T-cell (primary cell): ENCODE measurements at places on chromosomes 16 and 17. TPM values are rescaled to one million over a fixed set of nuclear protein-coding genes. Genes with fewer than 3 reads are reported as not detected.

The SYNGR3 gene
- 1.1 TPM for total RNA-seq

The HAGHL gene
- total RNA-seq: 31.6 TPM

- H3K27ac ChIP-seq: no peak overlapping the region
- DNase-seq: no peak
- H3K36me3 ChIP-seq: no peaks in the 10 kb centered on the region
- H3K4me3 ChIP-seq: no peak overlapping the region
- no peaks in the 10 kb centered on the region for H3K27me3 ChIP-seq
Measured at GRCh38 chr16:84729716-84730320, 30.0 kb downstream of the USP10 start.

The MEIOB gene
- not detected for total RNA-seq

DNA sequence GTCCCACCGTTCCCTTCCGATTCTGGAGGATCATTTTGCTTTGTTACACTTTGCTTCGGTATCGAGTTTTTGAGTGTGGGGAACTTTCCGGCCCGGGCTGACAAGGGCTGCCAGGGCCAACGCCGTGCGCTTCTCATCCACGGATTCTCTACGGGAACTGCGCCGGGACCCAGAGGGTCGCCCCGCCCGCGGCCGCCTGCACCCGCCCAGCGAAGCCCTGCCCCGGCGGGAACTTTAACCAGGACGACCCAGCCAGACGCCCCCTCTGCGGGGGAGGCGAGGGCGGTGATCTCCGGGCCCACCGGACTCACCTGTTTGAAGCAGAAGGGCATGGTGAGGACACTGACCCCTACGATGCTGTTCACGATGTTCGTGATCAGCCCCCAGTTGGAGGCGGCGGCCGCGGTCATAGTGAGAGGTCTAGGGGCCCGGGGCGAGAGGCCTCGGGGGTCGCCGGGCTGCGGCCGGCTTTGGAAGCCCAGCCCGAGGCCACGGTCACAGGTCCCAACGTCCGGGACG lies 536 bp downstream of the SLC38A10 start:
- no peak for DNase-seq
- H3K4me3 ChIP-seq: peak overlapping the region; percentile 97
- H3K36me3 ChIP-seq: peaks cover 13% of the 10 kb centered on the region

The CHP2 gene
- total RNA-seq: not detected

DNA sequence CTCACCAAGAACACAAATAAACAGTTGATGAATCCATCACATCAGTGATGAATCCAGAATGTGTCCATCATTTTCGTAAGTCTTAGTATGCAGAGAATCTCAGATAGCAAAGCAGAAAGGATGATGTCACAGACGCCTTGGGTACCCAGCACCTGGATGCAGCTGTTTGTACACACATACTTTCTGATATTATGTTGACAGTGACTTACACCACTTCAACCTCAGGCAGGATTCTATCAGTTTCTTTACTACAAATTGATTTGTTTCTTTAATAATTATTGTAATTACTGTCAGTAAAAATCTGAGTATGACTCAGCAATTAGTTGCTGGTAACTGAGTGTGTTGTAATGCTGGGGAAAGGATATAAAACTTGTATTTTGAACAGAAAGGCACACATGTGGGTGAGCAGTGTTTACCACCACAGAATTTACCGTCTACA lies 159.8 kb downstream of the RPTOR start:
- no peak overlapping the region for H3K27ac ChIP-seq
- peaks cover 64% of the 10 kb centered on the region for H3K4me1 ChIP-seq
- no peaks in the 10 kb centered on the region for H3K27me3 ChIP-seq
- H3K36me3 ChIP-seq: no peaks in the 10 kb centered on the region
- DNase-seq: no peak

The CRYM gene
- total RNA-seq: not detected

- H3K36me3 ChIP-seq: peaks cover 6% of the 10 kb centered on the region
- no peak overlapping the region for H3K4me3 ChIP-seq
- H3K27me3 ChIP-seq: no peaks in the 10 kb centered on the region
- DNase-seq: no peak
- H3K27ac ChIP-seq: no peak overlapping the region
Measured at GRCh38 chr16:58563235-58563634, 47.9 kb downstream of the SETD6 start.

GRCh38 chr17:1047879-1048470 lies 51.0 kb downstream of the TIMM22 start:
- H3K27me3 ChIP-seq: no peaks in the 10 kb centered on the region
- H3K4me1 ChIP-seq: no peaks in the 10 kb centered on the region
- no peak overlapping the region for H3K27ac ChIP-seq
- peaks cover 24% of the 10 kb centered on the region for H3K36me3 ChIP-seq
- no peak for DNase-seq

- no peaks in the 10 kb centered on the region for H3K4me1 ChIP-seq
- no peak overlapping the region for H3K27ac ChIP-seq
- DNase-seq: no peak
- H3K36me3 ChIP-seq: peaks cover 32% of the 10 kb centered on the region
- H3K4me3 ChIP-seq: no peak overlapping the region
- no peaks in the 10 kb centered on the region for H3K27me3 ChIP-seq
Measured at GRCh38 chr16:22316411-22316811, 19.2 kb downstream of the POLR3E start.

The GLTPD2 gene
- not detected for total RNA-seq

GRCh38 chr17:80892900-80893603 lies 98.6 kb upstream of the CHMP6 start:
- H3K27ac ChIP-seq: peak overlapping the region; percentile 79
- DNase-seq: no peak
- H3K4me3 ChIP-seq: no peak overlapping the region
- no peaks in the 10 kb centered on the region for H3K27me3 ChIP-seq
- peaks cover 50% of the 10 kb centered on the region for H3K36me3 ChIP-seq
- peaks cover 6% of the 10 kb centered on the region for H3K4me1 ChIP-seq

DNA sequence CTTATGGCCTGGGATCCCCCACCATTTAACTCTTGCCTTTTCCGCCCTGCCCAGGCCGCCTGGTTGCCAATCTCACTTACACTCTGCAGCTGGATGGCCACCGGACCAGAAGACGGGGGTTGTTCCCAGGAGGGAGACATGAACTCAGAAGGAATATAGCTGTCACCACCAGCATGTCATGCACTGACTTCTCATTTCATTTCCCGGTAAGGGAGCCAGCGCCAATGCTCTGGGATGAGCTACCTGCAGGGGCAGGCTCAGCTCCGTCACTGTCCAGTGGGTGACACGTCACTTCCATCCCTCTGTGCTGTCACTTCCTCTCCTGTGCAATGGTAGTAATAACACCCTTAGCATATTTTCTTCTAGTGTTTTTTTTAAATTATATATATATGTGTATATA lies 26.7 kb downstream of the ITGAL start:
- H3K27me3 ChIP-seq: no peaks in the 10 kb centered on the region
- peaks cover 86% of the 10 kb centered on the region for H3K36me3 ChIP-seq
- DNase-seq: no peak
- H3K27ac ChIP-seq: no peak overlapping the region

GRCh38 chr17:56756536-56756935 lies 77.2 kb downstream of the C17orf67 start:
- no peak overlapping the region for H3K27ac ChIP-seq
- peaks cover 21% of the 10 kb centered on the region for H3K4me1 ChIP-seq
- H3K4me3 ChIP-seq: no peak overlapping the region
- H3K27me3 ChIP-seq: peaks cover 4% of the 10 kb centered on the region

GRCh38 chr16:89570342-89570923 lies 5.1 kb upstream of the CPNE7 start:
- no peaks in the 10 kb centered on the region for H3K27me3 ChIP-seq
- H3K36me3 ChIP-seq: no peaks in the 10 kb centered on the region
